SK-N-SH treated with all-trans-retinoic acid at 6 μM for 48 hours (cell line): ENCODE measurements at places on chromosomes 16 and 17.

GRCh38 chr16:81799138-81799504 is 20.0 kb downstream of the PLCG2 start:
- ATAC-seq: no peak

DNA sequence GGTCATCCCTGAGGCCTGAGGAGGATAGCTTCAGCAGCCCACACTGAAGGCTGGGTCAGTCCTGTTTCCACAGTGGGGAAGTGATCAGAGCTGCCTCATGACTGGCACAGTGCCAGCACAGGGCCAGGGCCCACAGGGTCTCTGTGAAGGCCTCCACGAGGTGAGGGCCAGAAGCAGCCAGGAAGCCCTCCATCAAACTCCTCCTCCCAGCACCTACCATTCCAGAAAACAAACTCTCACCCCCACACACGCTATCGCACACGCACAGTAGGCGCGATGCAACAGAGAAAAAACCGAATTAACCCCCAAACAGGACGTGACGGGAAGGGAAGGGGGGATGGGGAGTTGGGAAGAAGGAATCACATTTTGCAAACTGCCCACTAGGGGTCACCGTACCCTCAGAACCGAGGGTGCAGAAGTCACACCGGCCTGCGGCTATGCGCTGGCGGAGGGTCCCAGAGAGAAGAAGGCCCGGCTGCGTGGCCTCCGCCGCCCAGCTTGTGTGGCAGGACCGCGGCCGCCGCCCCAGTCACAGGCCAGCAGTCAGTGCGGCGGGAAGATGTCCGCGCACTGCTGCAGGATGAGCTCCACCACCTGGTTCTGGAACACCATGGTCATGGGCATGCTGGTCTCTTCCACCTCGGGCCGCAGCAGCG is 37.6 kb downstream of the ARHGAP27 start:
- peak; percentile 90 for ATAC-seq

DNA sequence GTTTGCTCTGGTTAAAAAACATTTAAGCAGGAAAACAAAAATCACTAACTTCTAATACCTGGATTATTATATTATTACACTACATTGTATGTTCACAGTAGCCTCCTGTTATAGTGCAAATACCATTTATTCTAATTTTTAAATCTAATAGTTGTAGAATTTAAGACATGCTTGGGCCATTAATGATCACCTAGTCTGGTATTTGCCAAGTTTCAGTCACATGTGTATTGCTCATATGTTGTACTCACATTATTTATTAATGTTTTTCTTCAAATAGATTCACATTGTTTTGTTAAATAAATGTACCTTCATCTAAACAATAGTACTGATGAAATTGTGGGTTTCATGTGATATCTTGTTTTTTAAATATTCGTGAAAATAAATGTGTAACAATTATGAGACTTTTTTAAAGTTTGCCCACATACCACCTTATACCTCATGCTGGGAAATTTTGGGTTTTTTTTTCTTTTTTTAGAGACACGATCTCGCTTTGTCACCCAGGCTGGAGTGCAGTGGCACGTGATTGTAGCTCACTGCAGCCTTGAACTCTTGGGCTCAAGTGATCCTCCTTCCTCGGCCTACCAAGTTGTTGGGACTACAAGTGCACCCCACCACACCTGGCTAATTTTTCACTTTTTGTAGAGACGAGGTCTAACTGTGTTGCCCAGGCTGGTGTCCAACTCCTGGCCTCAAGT is 5.9 kb downstream of the ZNF771 start:
- no peak for ATAC-seq

- ATAC-seq: no peak
Observed at GRCh38 chr17:20097330-20097729, 88.2 kb downstream of the SPECC1 start.

- ATAC-seq: no peak
Observed at GRCh38 chr17:66716236-66717026, 118.5 kb upstream of the CACNG5 start.

- no peak for ATAC-seq
Observed at GRCh38 chr16:57721356-57722209, 14.0 kb upstream of the KATNB1 start.

GRCh38 chr16:12300945-12301500 is 324.5 kb downstream of the SNX29 start:
- ATAC-seq: peak; percentile 93
